Activated gamma-delta T cell treated with Interleukin-2 at 50 U/mL for 16 hours (primary cell): ENCODE measurements at places on chromosomes 4 and X.
A peak's percentile ranks its signal among the peaks of the same experiment; 100 is the strongest.

DNA sequence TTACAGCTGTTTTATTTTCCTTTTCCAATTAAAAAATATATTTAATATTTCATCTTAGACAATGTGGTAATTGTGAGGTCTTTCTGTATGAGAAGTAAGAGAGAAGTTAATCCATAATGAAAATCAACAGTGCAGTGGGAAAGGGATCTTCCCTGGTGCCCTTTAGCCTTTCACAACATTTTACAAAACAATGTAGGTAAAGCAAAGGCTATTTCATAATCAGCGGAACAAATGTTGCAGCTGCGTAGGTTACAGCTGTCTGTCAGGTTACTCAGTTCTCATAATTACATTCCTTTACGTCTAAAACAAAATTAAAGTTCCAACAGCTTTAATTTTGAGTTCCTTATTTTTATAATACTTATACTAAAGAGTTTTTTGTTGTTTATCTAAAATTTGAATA, 22.8 kb upstream of the VCX3A start:
- no peak for DNase-seq

- DNase-seq: no peak
These were observed 165.6 kb upstream of the S100G start for GRCh38 chrX:16484338-16484737.

- DNase-seq: no peak
These were observed 2.0 kb downstream of the MSX1 start for GRCh38 chr4:4861390-4862018.

- no peak for DNase-seq
These were observed 116.1 kb downstream of the SPCS3 start for GRCh38 chr4:176435901-176436292.

DNA sequence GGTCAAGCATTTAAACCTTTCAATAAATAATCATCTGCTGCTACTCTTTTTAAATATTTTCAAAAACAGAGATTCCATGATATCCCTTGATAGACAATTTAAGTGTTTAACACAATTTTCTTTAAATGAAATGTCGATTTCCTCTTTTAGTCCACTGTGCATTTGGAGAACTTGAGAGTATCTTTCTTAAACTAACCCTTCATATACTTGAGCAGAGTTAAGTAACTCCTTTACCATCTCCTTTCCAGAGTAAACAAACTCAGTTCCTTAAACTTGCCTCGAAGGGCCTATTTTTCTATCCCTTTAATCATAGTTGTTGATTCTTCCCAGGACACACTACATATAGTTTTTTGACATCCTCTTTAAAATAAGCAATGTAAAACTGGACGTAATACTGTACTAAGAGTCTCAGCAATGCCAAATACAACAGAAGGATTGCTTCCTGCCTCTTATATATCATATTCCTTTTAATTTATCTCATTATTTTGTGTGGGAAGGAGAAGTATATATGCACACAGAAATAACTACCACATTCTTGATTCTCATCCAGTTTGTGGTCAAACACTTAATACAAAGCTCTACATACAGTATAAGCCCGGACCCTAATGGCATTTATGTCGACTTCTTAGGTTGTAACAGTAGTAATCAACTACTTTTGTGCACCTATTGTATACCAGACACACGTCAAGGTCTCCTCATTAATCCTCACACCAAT, 22.8 kb downstream of the RAB28 start:
- no peak for DNase-seq

DNA sequence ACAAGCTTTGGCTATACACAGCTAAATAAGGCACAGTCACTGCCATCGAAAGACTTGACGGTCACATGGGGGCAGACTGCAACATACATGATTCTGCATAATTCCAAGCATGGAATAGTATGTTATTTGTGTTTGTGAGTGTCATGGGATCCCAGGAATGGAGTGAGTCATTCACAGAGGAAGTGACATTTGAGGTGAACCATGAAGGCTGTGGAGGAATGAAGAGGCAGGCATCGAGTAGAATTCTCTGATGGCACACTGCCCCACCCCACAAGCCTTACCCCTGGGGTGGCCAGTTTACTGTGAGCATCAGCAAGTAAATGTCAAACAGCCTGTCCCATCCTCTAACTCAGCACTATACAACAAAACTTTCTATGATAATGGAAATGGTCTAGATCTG, 619.7 kb downstream of the MID1IP1 start:
- no peak for DNase-seq

DNA sequence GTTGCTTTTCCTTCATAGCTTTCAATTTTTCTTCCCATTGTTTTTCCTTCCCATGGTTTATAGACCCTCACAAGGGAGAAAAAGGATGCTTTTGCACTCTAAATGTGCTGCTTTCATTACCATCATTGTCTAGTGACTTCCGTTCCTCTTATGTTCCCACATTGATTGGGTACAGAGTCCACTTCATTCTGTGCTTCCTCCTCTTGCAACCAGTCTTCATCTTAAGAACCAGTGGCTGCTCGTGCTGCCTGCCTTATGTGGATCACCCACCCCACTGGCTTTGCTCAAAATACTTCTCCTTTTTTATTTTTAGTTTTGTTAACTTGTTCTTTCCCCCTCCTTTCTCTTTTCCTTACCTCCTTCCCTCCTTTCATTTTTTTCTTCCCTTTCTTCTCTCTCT, 76.5 kb upstream of the BOD1L1 start:
- no peak for DNase-seq

DNA sequence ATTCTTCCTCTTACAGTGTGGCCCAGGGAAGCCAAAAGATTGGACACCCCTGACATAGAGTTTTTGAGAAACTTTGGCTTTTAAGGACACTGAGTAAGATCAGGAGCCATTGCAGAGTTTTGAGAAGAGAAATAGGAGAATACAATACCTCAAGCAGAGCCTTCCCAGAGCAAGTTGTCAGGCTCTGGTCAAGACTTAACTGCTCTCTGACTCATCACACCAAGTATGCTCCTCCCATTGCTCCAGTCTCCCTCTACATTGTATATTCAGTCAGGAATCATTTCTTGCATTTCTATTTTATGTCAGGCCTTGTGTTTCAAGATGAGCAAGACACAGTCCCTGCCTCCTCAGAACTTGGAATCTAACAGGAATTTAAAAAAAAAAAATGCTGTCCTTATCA, 176.4 kb upstream of the FMR1 start:
- DNase-seq: no peak

- DNase-seq: no peak
These were observed 50.8 kb upstream of the TXK start for GRCh38 chr4:48184882-48185281.

DNA sequence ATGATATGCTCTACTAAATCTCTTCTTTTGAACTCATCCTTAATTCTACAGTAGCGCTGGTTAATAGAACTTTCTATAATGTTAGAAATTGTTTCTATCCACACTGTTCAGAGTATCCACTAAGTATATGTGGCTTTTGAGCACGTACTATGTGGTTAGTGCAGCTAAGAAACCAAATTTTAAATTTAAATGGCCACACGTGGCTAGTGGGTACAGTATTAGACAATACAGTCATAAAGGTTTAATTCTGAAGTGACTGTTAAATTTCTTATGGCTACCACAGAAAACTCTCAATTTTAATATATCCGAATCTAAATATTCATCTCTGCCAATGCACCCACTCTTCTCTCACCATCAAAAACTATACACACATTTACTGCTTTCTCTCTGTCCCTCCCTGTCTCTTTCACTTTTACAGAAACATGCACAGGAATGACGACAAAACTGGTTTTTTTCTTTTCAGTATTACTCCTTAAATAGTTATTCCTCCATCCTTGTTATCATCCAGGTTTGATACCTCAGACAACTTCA, 583.9 kb downstream of the KCTD8 start:
- no peak for DNase-seq

GRCh38 chr4:36325499-36325898, 44.1 kb downstream of the DTHD1 start:
- no peak for DNase-seq

DNA sequence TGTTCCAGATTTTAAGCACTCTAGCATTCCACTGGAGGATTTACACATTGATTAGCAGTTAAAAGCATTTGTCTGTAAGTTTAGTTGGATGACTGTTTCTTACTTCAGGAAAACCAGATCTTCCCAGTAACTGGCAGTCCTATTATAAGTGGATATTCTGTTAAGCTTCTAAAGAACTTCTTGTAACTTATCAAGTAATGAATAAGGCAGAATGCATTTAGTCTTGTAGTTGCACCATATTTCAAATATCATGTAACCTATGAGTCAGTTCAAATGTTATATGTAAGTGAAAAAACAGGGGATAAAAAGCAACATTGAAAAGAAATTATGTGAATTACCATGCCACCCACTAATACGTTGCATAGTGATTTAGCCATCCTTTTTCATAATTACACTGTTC, 30.2 kb upstream of the TENM3 start:
- no peak for DNase-seq

- no peak for DNase-seq
These were observed 45.4 kb upstream of the TRPC5OS start for GRCh38 chrX:111830571-111830970.

DNA sequence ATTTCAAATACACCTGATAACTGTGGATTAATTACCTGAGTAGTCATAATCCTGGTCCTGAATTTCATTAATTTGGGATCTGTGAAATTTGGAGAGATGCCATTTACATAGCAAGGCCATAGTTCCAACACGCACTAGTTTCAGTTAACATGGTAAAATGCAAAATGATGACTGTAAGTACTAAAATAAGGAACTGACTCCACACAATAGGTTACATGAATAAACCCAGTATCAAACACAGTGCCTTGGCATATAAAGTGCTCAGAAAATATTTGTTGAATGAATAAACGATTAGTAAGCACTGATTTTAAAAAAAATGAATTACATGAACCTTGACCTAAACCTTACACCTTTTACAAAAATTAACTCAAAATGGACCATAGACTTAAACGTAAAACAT, 9.0 kb downstream of the FBXO8 start:
- no peak for DNase-seq

DNA sequence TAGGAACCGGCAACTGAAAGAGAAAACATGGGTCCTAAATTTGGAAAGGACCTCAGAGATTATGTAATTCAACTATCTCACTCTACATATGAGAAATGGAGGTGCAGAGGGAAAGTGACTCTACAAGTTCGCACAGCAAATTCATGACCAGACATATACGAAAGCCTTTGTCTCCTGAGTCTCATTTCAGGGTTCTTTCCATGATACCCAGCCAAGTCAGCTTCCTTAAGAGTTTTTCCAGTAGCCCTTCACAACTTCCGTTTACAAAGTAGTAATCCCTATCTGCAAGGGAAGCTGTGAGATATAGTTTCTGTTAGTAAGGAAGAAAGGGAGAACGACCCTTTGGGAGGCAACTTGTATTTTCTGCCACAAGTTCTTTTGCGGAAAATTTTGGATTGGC, 110.6 kb downstream of the TEX13A start:
- no peak for DNase-seq

- no peak for DNase-seq
These were observed 192.2 kb downstream of the FGF13 start for GRCh38 chrX:138519296-138519695.

GRCh38 chr4:123350191-123350544, 46.4 kb upstream of the SPRY1 start:
- DNase-seq: no peak

GRCh38 chrX:106726485-106727437, at the start of gene RNF128:
Gene RNF128, plus strand, starts transcription at chrX:106726701. Its CDS starts 213 bp downstream, at chrX:106726914.
- DNase-seq: no peak

DNA sequence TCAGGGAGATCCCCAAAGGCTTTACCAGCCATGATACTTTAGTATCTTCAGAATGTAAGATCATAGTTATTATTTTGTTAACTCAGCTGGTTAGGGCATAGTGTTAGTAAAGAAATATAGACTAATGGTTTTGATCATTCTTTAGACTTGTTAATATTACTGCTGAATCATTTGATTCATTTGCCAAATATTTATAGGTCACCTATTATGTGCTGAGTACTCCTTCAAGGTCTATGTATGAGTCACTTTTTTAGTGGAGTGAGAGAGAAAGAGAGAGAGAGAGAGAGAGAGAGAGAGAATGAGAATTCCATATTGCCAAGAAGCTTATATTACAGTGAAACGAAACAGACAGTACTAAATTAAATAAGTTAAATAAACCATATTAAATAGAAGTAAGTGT, 110.3 kb downstream of the UBE2NL start:
- no peak for DNase-seq

GRCh38 chr4:47413521-47413920, 50.0 kb downstream of the COMMD8 start:
- DNase-seq: no peak

GRCh38 chr4:2168469-2169319, 73.2 kb downstream of the HAUS3 start:
- DNase-seq: no peak

- DNase-seq: peak; percentile 23
These were observed 695 bp downstream of the MTM1 start for GRCh38 chrX:150569155-150569477.

DNA sequence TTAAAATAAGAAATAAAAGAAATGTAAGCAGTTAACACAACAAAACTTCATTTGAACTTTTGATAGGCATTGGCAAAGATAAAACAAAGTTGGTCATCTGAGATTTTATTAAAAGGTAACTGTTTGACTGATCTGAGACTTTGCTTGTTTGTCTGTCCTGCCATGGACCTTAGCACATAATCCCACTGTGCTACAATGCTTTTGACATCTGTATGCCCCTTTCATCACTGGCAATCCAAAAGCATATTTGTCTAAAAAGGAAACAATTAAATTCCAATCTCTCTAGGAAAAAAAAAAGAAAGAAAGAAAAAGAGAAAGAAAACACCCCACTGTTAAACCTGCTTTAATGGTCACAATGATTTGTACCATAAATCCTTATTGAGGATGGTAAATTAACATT, 231.0 kb downstream of the DACH2 start:
- DNase-seq: no peak

GRCh38 chrX:102652031-102652688, 877 bp downstream of the GPRASP1 start:
- peak; percentile 44 for DNase-seq

DNA sequence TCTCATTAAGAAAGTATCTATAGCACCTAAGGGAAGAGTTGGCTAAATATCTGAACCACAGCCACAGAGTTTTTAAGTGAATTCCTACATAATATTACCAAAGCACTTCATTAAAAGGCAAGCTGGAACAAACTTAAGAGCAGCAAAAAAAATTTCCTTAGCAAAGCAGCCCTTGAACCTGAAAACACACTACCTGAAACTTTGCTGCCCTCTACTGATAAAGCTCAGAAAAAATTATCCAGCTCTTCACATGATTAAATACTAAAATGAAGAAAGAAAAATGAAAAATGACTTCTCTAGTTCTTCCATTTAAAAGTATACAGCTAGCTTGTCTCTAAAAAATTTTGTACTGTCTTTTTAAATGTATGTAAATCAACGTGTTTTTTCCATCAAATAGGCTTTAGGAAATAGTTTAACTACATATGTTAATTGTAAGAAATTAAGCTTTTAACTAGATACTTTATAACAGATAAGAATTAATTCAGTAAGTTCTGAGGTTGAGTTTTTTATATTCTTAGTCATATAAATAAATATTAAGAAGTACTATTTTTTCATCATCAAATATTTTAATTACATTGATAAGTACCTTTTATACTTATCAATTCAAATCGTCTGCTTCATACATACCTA, 156.1 kb downstream of the STPG2 start:
- DNase-seq: no peak
